ENCODE measurements at places on chromosomes 2 and 18. TPM values are rescaled to one million over a fixed set of nuclear protein-coding genes. Genes with fewer than 3 reads are reported as not detected.

The DUSP2 gene
- 17.7 TPM for total RNA-seq

The PROKR1 gene
- total RNA-seq, result not detected

The TPO gene
- not detected for total RNA-seq

The CHN1 gene
- total RNA-seq, result 14.5 TPM

The ABCG5 gene
- total RNA-seq, result not detected

The M1AP gene
- not detected for total RNA-seq

The RAB27B gene
- 1.4 TPM for total RNA-seq

The DSC2 gene
- 0.48 TPM for total RNA-seq

The NDUFAF7 gene
- total RNA-seq, result 2.7 TPM

The CPO gene
- 0.39 TPM for total RNA-seq

The REG1B gene
- not detected for total RNA-seq

The CCL20 gene
- total RNA-seq, result not detected

The DQX1 gene
- not detected for total RNA-seq

The PAX3 gene
- total RNA-seq, result 5.5 TPM

The MEIS1 gene
- total RNA-seq, result 3.4 TPM

The HRH4 gene
- not detected for total RNA-seq

The GPR39 gene
- total RNA-seq, result 5.1 TPM

The BMP10 gene
- total RNA-seq, result not detected

The CAPN14 gene
- not detected for total RNA-seq

The GALNT1 gene
- total RNA-seq, result 70.6 TPM

The TRIM43 gene
- total RNA-seq, result not detected

The PSD4 gene
- total RNA-seq, result 1.4 TPM

The ORC4 gene
- total RNA-seq, result 115 TPM

The NEB gene
- 0.06 TPM for total RNA-seq

The GCKR gene
- not detected for total RNA-seq

The GAL3ST2 gene
- not detected for total RNA-seq

The HNMT gene
- 86.7 TPM for total RNA-seq

The UGT1A8 gene
- not detected for total RNA-seq

The GPR17 gene
- not detected for total RNA-seq

The SLC4A3 gene
- 2.9 TPM for total RNA-seq

The TM4SF20 gene
- total RNA-seq, result 0.04 TPM

The UGT1A4 gene
- 0.04 TPM for total RNA-seq

The MAP3K2 gene
- total RNA-seq, result 15.5 TPM

The SLC9A2 gene
- 0.19 TPM for total RNA-seq

The GALR1 gene
- total RNA-seq, result under 0.01 TPM

The CFAP210 gene
- not detected for total RNA-seq

The MIB1 gene
- total RNA-seq, result 35.8 TPM

The DAPL1 gene
- total RNA-seq, result not detected

The CYRIA gene
- 0.53 TPM for total RNA-seq

The CYP27A1 gene
- total RNA-seq, result not detected

The ELOA2 gene
- total RNA-seq, result not detected

The ROCK1 gene
- 14.9 TPM for total RNA-seq

The RAPGEF4 gene
- 1.7 TPM for total RNA-seq

The CNGA3 gene
- not detected for total RNA-seq
